ENCODE measurements at places on chromosomes 5 and 9. TPM values are rescaled to one million over a fixed set of nuclear protein-coding genes. Genes with fewer than 3 reads are reported as not detected.

The LIX1 gene
- total RNA-seq: not detected

The COL27A1 gene
- 10.6 TPM for total RNA-seq

The LRSAM1 gene
- 9.9 TPM for total RNA-seq

DNA sequence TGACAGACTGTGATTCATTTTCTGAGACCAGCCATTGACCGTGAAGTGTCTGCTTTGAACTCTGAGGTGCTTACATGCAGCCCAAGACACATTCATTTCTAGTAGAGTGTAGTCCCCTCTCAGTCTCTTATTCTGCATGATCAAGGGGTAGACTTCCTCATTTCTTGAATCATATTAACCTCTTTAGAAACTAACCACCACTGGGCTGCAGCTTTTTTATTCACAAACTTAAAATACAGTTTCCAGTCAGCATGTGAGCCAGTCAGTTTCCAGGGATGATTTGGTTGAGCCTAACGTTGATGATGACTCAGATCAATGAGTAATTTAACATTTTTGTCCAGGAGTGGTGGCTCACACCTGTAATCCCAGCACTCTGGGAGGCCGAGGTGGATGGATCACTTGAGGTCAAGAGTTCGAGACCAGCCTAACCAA, 59.2 kb downstream of the OTULIN start:
- H3K4me3 ChIP-seq: no peak overlapping the region
- peaks cover 45% of the 10 kb centered on the region for H3K4me1 ChIP-seq
- peak; percentile 22 for DNase-seq
- no peaks in the 10 kb centered on the region for H3K27me3 ChIP-seq

GRCh38 chr5:32278406-32278805, 34.3 kb downstream of the MTMR12 start:
- DNase-seq: peak; percentile 22
- H3K4me3 ChIP-seq: no peak overlapping the region
- no peaks in the 10 kb centered on the region for H3K27me3 ChIP-seq
- peaks cover 59% of the 10 kb centered on the region for H3K4me1 ChIP-seq

The UNC5A gene
- total RNA-seq: not detected

The SLC34A3 gene
- total RNA-seq: not detected

DNA sequence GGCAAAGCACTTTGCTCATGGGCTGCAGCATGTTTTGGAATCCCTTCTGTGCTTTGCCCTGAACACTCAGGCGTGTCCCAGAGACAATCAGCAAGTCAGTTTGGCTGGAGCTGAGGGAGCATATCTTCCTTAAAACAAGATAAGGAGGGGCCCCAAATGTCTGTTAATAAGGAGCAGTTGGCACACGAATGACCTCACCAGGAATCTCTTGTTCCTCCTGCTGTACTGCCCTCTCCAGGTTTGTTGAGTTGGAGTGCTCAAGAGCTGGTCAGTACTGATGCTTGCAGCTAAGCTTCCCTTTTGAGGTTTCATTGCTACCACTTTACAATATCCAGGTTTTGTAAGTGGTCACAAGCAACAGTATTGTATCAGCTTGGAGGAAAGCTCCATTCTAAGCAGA, 101.3 kb upstream of the EGFLAM start:
- no peak for DNase-seq
- no peaks in the 10 kb centered on the region for H3K36me3 ChIP-seq
- H3K27ac ChIP-seq: no peak overlapping the region
- H3K4me1 ChIP-seq: no peaks in the 10 kb centered on the region
- H3K27me3 ChIP-seq: peaks cover 13% of the 10 kb centered on the region

The CER1 gene
- total RNA-seq: not detected

DNA sequence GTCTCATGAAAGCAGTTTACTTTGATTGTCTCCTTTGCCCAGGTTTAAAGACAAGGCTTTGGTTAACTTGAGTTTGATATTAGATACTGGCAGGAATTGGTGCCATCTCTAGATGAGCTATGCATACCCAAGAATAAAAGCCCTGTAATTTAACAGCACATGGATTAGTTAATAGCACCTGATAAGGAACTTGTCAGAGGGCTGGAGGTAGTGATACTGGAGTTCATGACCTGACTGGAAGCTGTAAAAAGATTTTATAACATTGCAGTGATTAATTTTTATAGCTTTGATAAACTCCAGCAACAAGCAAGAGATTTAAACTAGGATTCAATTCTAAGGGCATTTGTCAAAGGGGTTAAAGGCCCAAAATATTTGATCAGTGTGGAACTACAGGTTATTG, 34.9 kb upstream of the SYK start:
- no peak overlapping the region for H3K4me3 ChIP-seq
- H3K27ac ChIP-seq: no peak overlapping the region

The GRM6 gene
- not detected for total RNA-seq

The FIBCD1 gene
- not detected for total RNA-seq

DNA sequence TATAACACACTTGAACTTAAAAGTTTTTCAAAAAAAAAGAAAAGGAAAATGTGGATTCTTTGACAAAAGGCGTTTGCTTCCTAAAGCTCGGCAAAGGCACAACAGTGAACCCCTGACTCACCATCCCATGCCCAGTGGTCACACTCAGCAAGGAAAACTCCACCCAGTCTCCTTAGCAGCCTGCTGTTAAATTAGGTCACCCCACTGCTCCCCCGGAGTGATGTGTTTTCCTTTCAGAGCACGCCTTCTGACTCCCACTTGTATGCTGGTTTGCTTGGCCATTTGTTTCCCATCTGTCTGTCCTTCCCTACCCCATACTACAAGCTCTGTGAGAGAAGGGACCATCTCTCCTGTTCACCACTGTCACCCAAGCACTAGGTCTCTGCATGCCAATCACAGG, 23.8 kb downstream of the RETREG1 start:
- no peak overlapping the region for H3K27ac ChIP-seq
- peaks cover 33% of the 10 kb centered on the region for H3K36me3 ChIP-seq
- no peaks in the 10 kb centered on the region for H3K27me3 ChIP-seq
- H3K4me1 ChIP-seq: peaks cover 59% of the 10 kb centered on the region
- no peak overlapping the region for H3K4me3 ChIP-seq

The IL5 gene
- total RNA-seq: not detected

- no peaks in the 10 kb centered on the region for H3K4me1 ChIP-seq
- no peak for DNase-seq
- H3K36me3 ChIP-seq: no peaks in the 10 kb centered on the region
Measured at GRCh38 chr9:107869111-107869510, 379.5 kb upstream of the KLF4 start.

GRCh38 chr9:2291980-2292704, 277.0 kb downstream of the SMARCA2 start:
- no peak overlapping the region for H3K4me3 ChIP-seq
- H3K4me1 ChIP-seq: no peaks in the 10 kb centered on the region
- DNase-seq: no peak
- H3K27me3 ChIP-seq: peaks cover 6% of the 10 kb centered on the region
- no peak overlapping the region for H3K27ac ChIP-seq
- H3K36me3 ChIP-seq: no peaks in the 10 kb centered on the region

Data from activated naive CD4-positive, alpha-beta T cell treated with anti-CD3 and anti-CD28 coated beads for 36 hours (primary cell).